HT-29 (cell line): ENCODE measurements at places on chromosomes 5 and 9. TPM values are rescaled to one million over a fixed set of nuclear protein-coding genes. Genes with fewer than 3 reads are reported as not detected.

The SMIM32 gene
- not detected in 2 replicates for total RNA-seq

The C5orf58 gene
- not detected in 2 replicates for total RNA-seq

The AKNA gene
- 6.1 and 7.8 TPM in 2 replicates for total RNA-seq

The MYOT gene
- 0.10 TPM in 1 of 2 replicates, not detected in the other for total RNA-seq

The ZNF79 gene
- total RNA-seq, result 5.6 and 9.3 TPM in 2 replicates

The PCDHAC2 gene
- 0.03 and 0.10 TPM in 2 replicates for total RNA-seq

The FIBCD1 gene
- 0.03 and 1.5 TPM in 2 replicates for total RNA-seq

The CDC20B gene
- not detected in 2 replicates for total RNA-seq

The GNA14 gene
- 3.2 and 3.4 TPM in 2 replicates for total RNA-seq

DNA sequence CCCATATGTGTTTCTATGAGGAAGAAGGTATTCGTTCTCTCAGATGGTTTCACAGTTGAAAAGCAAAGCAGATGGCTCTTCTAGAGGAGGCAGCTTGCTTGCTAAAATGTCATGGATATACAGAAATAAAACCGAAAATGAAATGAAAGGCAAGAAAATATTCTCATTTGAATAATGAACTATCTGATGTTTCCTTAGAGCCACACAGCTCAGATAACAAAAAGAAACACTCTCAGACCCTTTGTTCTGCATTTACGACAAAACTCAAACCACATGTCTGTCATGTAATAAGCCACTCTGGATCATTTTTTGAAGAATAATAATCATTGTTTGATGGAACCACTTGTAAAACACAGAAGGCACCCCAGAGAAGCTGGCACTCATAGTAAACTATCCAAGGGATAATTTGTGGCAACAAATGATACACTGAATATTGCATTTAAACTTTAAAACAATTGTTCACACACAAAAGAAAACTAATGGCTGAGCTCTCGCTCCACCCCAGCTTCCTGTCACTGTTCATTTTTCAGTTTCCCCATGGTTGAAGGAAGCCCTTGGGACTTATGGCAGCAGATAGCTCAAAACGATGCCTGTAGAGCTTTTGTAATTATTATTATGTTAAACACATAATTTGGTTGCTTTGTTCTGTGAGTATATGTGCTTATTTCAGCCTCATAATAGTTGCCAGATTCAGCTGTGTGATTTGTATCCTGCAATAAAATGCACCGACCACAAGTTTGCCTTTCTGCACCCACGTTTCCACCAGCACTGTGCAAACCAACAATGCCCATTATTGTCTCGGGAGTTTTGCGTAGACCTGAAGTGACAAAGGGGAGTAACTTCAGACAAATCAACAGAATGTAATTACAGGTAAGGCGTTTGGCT is 256.0 kb downstream of the TMEM167A start:
- no peak for DNase-seq

- no peak for DNase-seq
Observed at GRCh38 chr9:90018688-90019087, 413.9 kb downstream of the GADD45G start.

GRCh38 chr5:80834710-80835109 is 125.5 kb upstream of the RASGRF2 start:
- DNase-seq, result no peak

GRCh38 chr5:67310740-67311139 is 114.1 kb upstream of the CD180 start:
- no peak for DNase-seq

DNA sequence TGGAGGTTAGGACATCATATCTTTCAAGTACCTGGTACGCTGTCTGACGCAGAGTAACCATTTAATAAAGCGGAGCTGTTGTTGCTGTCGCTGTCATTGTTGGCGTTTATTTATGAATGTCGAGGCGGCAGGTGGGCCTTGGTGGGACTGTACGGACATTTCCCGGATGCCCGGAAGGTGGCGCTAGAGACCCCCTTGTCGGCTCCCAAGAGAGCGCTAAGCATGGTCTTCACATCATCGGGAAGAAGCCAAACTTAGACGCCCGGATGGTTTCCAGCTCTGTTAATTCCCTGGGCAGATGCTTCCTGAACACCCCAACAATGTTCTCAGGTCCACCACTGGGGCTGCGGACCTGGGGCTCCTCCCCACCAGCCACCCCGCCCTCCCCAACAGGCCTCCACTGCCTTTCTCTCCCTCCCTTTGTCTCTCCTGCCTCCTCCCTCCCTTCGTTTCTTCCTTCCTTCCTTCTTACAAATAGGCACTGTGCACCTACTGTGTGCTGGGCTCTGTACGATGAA is 54.1 kb downstream of the DUSP1 start:
- DNase-seq, result peak; percentile 96

GRCh38 chr5:88487066-88487465 is 218.4 kb upstream of the TMEM161B start:
- no peak for DNase-seq

GRCh38 chr5:105684799-105685198 is 1985.9 kb downstream of the EFNA5 start:
- DNase-seq, result no peak

- DNase-seq, result peak; percentile 79
Observed at GRCh38 chr5:123035360-123035917, 1.1 kb downstream of the PPIC start.

DNA sequence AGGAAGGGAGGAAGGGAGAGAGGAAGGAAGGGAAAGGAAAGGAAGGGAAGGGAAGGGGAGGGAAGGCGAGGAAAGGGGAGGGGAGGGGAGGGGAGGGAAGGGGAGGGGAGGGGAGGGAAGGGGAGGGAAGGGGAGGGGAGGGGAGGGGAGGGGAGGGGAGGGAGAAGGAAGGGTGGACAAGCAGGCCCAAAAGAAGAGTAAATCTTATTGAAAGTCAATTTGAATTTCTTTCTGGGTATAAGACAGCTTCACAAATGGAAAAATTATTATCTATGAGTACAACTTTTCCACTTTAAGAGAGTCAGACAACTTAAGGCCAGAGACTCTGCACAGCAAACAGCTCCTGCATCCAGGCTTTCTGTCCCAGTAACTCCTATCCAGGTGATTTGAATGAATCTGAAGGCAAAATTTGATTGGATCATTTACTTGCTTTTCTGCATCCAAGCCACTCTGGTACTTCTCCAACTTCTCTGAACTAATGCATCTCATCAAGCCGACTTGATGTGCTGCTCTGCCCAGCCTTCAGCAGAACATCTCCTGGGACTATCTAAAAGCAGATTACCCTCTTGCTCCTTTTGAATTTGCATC is 363.4 kb upstream of the KIF2A start:
- DNase-seq, result no peak

DNA sequence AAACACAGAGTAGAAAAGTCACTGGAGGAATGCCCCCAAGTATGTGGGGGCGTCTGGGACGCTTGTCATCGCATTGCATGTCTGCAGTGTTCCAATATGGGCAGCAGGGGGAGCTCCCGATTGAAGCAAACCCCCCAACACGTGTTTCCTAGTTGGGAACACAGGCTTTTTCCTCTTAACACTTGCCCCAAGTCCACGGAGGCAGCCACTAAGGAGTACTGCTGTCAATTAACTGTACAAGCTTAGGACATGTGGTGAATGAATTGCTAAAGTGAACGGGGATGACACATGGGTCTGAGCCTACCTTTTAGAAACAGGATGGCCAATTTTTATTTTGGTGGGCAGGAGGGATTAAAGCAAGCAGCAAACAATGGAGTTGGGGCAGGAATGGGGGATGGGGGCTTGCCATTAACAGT is 2.2 kb downstream of the GABRB2 start:
- peak; percentile 53 for DNase-seq

DNA sequence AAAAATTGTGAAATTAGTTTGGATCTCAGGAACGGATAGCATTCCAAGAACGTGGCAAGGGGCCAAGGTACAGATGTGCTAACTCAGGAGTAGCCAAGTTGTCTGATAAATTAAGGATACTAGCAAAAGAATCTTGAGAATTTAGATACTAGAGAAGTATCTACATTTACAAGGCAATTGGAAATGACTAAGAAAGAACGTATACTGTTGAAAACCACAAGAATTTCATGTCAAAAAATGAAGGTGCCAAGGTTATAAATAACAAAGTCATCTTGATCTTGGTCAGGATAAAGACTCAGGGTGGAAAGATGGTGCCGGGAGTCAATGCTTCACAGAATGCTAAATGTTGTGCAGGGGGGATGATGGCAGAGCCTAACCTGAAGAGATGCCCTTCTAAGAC is 19.2 kb downstream of the CAPSL start:
- no peak for DNase-seq

DNA sequence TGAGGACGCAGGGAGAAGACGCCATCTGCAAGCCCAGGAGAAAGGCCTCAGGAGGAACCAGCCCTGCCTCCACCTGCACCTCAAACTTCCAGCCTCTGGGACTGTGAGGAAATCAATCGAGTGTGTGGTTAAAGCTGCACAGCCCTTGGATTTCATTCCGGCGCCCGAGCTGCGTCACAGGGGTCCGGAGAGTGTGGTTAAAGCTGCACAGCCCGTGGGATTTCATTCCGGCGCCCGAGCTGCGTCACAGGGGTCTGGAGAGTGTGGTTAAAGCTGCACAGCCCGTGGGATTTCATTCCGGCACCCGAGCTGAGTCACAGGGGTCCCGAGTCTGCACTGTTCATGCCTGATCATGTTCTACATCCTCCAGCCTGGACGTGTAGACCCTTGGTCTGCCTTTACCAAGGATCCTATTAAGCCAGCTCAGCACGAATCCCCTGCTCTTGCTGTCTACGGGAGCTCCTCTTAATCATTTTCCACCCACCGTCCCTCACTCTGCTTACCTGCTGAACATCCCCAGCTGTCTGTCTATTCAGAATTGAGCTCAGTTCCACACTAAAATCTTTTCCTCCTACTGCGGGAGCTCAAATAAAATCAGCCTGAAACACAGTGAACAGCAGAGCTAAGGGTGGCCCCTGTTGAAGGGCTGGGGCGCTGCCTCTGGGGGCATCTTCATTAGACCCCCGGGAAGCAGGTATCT is 73.0 kb upstream of the OLFM1 start:
- DNase-seq, result no peak

DNA sequence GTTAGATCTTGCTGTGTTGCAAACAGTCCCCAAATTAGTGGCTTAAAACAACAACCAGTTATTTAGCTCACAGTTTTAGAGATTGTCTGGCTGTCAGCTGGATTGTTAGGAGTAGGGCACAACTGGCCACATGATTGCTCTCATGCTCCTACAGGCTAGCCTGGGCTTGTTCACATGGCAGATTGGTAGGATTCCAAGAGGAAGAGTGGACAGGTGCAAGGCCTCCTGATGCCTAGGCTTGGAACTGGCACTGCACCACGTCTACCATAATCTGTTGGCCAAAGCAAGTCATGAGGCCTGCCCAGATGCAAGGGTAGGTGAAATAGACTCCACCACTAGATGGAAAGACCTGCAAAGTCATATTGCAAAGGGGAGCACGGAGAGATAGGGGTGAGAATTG is 76.4 kb downstream of the ACER2 start:
- no peak for DNase-seq

DNA sequence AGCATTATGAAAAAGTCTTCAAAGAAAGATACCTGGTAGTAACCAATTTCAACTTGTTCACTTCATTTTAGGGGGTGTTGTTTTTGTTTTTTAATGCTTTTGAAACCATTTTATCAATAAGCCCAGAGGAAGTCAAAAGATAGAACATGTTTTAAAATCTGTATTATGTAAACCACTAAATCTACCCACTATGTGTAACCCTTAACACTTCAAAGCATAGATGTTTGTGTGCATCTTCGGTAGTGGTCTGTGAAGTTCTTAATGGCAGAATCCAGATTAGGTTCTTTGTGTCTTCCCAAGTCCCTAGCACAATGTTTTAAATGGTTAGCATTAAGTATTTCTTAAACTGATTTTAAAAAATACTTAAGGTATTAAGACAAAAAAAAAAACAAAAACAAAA is 6.3 kb downstream of the PLAA start:
- no peak for DNase-seq

GRCh38 chr5:153572411-153573145 is 82.1 kb downstream of the GRIA1 start:
- DNase-seq, result no peak

- no peak for DNase-seq
Observed at GRCh38 chr9:115651461-115651860, 502.1 kb upstream of the PAPPA start.

GRCh38 chr5:177325868-177326381 is 14.2 kb upstream of the MXD3 start:
- peak; percentile 53 for DNase-seq

GRCh38 chr5:143244000-143244736 is 159.3 kb downstream of the NR3C1 start:
- peak; percentile 75 for DNase-seq

- peak; percentile 40 for DNase-seq
Observed at GRCh38 chr9:135480071-135480939, 723 bp downstream of the PPP1R26 start.

GRCh38 chr5:134145041-134145757 is 30.7 kb downstream of the TCF7 start:
- DNase-seq, result no peak

DNA sequence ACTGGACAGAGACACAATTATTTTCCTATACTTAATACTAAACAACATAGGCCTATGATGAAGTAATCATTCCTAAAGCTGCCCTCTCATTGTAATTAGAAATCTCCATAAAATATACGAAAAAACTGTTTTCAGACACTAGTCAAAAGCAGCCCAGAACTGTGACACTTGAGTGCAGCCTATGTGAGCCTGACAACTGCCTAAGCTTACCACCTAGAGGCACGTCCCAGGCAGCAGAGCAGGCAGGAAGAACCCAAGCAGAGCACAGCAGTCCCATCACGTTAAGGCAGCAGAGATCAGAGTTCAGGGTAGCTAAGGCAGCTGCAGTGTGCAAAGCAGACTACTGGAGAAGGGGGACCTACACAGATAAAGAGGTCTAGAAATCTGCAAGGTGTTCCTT is 46.4 kb downstream of the GOLPH3 start:
- DNase-seq, result no peak

GRCh38 chr5:16934123-16934522 is 2.0 kb downstream of the MYO10 start:
- DNase-seq, result peak; percentile 87

DNA sequence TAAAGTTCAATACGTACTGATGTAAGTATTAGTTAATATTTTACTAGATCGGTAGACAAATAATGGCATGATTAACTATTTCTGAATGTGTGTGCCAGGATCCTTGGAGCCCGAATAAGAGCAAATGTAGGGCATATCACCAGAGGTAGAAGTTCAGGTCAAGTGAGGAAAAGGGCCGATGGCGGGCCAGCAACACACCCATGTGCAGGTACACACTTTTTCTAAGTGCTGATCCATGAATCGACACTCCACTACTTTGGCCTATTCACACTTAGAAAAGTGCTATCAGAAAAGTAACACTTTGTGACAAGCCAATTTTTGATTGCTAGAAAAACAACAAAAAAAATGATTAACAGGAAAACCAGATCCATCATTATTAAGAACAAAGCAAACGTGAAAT is 150.3 kb downstream of the AUH start:
- DNase-seq, result peak; percentile 29

GRCh38 chr9:92637886-92638620 is 31.9 kb downstream of the IPPK start:
- no peak for DNase-seq

- DNase-seq, result no peak
Observed at GRCh38 chr9:18111146-18111545, 362.8 kb upstream of the ADAMTSL1 start.

DNA sequence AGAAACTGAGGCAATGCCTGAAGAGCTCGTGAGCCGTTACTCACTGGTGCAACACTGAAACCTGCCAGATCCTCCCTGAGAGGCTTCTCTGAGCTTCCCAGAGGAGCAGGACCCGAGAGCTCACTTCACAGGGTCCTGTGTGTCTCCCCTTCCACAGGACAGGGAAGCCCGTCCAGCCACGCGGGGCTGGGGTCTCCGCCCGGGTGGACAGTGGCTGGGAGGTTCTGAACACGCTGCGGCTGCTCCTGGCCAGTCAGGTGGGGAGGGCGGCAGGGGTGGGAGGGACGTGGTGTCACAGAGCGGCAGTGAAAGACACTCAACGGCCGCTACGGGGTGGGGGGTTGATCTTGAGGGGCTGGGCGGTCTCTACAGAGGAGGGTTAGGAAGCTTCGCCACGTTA is 290 bp upstream of the ZDHHC11 start:
- DNase-seq, result no peak
